ENCODE measurements at places on chromosomes 7 and 10.
A peak's percentile ranks its signal among the peaks of the same experiment; 100 is the strongest.

- DNase-seq, result peak; percentile 1
Measured at GRCh38 chr10:12768156-12769100, 233.1 kb downstream of the CCDC3 start.

DNA sequence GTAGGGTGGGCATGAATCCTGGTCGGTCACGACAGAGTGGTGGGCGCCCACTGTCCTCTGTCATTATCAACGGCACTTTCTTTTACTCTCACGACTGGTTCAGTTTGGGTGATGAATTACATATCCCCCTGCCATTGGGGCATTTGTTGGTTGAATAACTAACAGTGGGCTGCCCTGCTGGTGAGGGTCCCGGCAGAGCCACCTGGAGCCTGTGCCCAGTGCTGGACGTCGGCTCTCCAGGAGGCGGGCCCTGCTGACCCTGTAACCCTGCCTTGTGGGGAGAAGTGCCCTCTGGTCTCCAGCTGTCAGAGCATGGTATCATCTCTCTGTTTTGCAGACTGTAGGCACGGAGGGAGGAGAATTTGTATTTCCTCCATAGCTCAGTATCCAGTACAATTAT, 199.1 kb downstream of the GLRX3 start:
- DNase-seq, result no peak

GRCh38 chr7:70657571-70657970, 474.4 kb upstream of the GALNT17 start:
- DNase-seq, result no peak

DNA sequence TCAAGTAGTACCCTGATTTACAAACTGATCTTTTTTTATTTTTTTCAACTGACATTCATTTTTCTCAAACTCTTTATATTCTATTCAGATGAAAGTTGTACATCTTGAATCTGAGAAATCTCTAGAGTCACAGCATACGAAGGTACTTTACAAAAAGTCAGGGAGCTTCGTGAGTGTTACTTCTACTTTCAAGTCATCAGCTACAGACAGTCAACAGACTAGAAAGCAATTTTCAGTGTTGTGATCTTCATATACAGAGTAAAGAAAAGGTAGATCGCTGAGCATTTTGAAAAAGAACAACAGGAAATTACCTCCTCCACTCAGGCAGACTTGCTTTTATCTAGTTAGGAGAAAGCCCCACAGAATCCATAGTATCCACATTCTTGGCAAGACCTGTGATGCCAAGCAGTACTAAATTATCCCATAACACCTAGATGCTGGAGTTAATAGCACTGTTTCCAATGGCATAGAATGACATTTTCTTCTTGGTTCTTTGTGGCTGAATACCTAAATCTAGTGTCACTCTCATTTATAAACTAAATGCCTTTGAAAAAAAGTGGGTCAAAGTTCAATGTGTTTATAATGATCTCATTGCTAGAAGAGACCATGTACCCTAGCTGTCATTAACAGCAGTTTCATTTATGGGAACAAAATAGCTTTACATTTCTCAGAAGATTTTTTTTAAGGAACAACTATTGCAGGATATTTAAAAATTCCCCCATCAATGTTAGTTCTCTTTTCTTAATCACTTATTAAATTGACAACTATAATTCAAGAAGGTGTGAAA, 12.0 kb upstream of the ZNF800 start:
- DNase-seq, result peak; percentile 7

- peak; percentile 25 for DNase-seq
Measured at GRCh38 chr7:133331861-133332260, 79.0 kb downstream of the EXOC4 start.

GRCh38 chr7:34837801-34838201, 179.8 kb downstream of the NPSR1 start:
- DNase-seq, result no peak

DNA sequence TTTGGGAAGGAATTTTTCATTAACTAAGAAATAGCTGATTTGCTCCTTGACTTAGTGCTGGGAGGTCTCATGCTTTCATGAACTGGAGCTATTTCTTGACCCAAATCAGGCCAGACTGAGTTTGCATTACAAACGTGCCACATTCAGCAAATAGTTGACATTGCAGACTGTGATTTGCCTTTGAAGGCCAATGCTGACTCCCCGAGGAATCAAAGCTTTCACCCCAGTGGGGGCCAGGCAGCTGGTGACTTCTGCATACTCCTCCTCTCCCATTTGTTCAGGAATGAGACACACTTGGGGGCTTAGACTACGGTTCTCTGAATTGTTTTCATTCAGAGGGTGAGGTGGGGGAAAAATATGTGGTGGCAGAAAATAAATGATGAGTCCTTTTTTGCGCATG, 111.0 kb upstream of the JAZF1 start:
- DNase-seq, result no peak

GRCh38 chr10:43866712-43867111, 218.0 kb upstream of the ZNF32 start:
- DNase-seq, result no peak

DNA sequence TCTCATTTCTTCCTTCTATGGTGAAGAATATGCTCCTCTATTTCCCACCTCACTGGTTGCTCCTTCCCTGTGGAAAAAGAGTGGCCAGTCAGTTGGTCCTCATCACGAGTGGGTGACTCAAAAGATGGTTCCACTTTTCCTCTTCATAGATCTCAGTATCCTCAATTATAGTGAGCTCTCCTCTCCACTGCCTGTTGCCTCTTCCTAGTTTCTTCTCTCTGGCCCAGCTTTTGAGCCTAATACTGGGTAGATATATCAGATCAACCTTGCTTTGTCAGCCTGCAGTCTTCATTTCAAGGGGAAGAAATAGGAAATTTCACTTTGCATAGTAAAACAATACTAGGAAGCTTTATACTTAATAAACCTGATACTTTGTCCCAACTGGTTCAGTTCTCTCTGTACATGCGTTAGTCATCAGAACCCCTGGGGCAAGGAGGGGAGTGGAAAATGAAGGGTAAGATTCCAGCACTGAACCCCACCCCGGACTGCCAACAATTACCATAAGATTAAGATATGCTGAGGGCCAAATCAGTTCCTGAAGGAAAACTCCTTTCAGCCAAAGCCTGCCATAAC, 15.5 kb upstream of the WNT16 start:
- DNase-seq, result peak; percentile 51

DNA sequence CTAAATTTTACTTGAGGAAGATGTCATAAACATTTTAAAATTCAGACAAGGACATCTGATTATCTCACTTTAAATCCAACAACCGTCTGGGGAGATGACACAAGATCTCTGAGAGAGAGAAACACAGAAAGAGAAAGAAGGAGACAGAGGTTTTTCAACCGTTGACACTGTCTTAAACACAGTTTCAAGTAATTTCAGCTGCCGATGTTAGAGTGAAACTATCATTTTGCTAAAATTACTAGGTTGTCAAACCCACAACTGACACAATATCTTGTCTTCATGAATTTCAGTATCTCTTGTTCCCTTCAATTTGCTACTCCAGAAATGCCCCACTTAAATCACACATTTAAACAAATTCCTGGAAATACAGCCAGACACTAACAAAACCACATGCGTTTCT, 174.8 kb downstream of the RAPGEF5 start:
- no peak for DNase-seq

DNA sequence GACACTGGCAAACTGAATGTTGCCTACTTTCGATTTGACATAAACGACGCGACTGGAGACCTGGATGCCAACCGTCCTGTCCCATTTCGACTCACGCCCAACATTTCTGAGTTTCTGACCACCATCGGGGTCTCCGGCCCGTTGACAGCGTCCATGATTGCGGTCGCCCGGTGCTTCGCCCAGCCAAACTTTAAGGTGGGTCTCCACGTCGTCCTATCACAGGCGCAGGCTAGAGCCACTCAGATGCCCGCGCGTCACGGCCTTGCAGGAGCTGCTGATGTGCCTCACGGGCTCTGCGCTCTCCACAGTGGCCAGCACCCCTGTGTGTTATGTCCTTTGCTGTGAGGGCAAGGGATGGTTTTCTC, 132.6 kb downstream of the SMURF1 start:
- no peak for DNase-seq

- DNase-seq, result no peak
Measured at GRCh38 chr7:95716357-95717122, 55.8 kb upstream of the DYNC1I1 start.

GRCh38 chr7:20152511-20152910, 64.7 kb downstream of the MACC1 start:
- DNase-seq, result no peak

DNA sequence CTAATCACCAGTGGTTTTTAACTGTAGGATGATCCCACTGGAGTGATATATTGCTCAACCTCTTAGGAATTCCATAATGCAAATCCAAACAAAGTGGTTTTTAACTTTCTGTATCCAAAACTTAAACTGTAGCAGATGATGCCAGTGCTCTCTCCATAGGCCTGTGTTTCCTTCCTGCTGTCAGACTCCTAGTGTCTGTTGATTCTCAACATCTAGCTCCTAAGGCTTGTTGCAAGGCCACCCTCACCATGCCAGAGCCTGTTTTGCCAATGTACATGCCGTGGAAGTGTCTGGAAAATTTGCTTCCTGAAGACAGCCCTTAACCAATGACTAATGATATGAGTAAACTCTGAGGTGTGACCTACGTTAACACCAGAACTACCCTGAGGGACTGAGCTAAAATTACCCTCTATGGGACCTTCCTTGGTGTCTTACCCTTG, 39.3 kb downstream of the C1GALT1 start:
- peak; percentile 84 for DNase-seq

- no peak for DNase-seq
Measured at GRCh38 chr7:18902892-18903291, 214.5 kb downstream of the TWIST1 start.

DNA sequence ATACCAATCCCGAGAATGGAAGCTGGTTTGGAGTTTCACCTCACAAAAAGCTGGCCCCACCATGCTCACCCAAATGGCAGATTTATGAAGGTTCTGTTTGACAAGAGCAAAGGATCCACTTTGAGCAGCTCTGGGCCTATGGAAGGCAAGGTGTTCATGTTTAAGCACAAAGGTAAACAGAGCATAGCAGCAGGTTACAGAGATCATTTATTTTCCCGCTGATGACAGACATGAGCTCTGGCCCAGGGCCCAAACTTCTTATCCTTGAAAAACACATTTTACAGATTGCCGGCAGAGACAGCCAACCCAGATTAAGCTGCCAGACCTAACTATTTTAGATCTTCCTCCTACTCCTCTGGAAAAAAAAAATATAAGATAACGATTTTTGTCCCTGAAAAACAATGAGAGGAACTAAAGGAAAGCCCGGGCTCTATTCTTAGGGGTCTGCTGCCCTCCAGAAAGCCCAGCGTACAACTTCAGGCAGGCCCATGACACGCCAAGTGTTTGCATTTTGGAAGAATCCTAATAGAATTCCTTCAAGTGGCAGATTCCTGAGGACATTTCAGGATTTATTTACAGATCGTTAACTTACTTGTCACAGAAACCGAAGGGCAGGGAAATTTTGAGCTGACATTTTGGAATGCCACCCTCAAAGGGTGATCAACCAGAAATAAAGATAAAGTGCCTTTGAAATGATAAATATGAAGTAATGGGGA, 40.0 kb downstream of the SYPL1 start:
- DNase-seq, result no peak

DNA sequence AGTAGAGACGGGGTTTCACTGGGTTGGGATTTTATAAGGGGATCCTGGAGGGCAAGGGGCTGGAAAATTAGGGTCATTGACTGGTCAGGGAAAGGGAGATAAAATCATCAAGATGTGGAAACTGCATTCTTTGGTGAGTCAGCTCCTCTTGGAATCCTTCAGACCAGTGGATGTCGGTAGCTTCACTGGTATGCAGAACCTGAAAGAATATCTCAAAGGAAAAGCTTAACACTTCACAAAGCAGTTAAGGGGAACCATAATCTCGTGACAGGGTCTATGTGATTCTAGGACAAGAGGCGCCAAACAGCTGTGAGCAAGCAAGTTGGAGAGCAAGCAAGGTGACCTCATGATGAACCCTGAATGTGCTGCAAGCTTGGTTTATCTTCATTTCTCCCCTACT, 634.7 kb upstream of the AUTS2 start:
- peak; percentile 89 for DNase-seq

DNA sequence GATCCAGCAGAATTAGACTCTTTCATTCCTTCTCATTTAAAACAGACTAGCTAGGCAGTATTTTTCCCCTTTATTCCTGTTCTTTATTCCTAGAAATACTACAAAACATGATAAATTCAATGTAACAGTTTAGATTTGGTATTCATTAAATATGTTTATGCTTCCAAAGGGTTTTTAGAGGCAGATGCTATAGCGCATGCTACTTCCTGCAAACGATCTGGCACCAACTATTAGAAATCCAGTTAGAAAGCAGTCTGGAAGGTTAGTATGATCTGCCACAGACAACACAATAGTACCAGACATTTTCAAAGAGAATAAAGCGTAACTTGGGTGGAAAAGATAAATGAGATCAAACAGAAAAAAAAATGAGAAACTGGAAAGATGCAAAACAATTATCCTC, 63.5 kb upstream of the PTN start:
- DNase-seq, result no peak
